ENCODE measurements at places on chromosomes 1 and 21.

DNA sequence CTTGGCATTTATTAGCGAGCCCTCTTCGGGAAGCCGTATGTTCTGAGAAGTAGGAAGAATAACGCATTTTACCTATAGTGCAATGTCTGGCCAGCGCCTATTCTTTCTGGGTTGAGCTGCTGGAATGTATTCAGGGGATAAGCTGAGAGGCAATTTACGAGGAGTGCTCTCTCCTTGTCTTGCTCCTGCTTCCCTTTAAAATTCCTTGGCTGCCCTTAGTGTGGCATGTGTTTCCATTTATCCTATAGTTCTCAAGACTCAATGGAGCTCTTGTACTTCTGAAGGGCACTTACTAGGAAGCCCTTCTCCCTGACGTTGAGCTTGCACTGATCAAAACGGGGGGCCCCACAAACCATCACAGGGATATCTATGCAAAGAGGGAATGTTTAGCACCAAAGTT is 364.6 kb downstream of the DISC1 start:
- DNase-seq = no peak

DNA sequence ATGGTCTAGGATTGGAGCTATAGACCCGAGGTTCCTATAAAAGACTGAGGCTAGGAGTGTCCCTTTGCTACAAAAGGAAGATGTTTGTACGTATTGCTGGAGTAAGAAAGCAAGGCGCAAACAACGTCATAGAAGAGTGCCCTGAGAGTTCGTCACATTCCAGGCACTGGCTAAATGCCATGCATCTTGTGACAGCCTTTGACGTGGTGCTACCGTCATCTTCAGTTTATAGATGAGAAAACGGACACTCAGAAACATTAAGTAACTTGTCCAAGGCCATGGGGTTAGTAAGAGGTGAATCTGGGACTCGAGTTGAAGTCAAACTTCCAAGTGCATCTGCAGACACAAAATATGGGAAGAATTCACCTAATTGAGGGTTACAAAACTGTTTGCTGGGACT is 104.2 kb upstream of the SLC45A1 start:
- DNase-seq = no peak

DNA sequence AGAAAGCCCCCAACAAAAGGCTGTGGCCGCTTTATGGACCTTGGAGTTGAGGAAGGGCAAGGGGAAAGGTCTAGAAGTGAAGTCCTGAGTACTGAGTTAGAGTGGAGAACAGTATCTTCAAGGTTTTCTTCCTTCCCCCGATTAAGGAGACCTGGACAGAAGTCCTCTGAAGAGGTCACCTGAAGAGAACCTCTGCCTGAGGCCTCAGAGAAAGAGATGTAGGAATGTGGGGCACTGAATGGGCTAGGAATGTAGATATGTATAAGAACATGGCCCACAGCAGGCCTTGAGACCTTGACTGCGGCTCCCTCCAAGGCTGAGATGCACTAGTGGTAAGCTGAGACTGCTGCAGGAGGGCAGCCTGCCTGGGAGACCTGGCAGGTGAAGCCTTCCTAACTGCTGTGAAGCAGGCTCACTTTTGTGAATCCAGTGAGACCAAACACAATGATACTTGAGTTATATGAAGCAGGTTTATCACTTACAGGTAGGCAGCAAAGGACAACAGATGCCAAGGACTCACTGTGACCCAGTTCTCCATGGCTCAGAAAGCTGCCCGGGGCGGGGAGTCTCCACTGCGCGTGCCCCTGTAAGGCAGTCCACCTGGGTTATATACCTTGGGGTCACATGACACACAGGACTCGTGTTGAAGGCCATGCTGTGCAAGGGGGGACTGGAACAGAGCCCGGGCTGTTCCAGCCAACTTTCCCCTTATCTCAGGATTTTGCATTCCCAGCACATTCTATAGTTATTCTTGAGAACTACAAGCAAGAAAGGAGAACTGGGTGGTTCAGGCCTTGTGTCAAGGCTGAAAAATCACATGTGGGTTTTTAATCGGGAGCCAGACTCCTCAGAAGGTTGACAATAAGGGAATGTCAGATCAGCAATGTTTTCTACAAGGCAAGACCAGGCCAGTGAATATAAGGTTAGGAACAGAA is 78.8 kb upstream of the PPM1J start:
- no peak for DNase-seq

GRCh38 chr1:232872738-232873137 is 67.5 kb downstream of the MAP10 start:
- no peak for DNase-seq

DNA sequence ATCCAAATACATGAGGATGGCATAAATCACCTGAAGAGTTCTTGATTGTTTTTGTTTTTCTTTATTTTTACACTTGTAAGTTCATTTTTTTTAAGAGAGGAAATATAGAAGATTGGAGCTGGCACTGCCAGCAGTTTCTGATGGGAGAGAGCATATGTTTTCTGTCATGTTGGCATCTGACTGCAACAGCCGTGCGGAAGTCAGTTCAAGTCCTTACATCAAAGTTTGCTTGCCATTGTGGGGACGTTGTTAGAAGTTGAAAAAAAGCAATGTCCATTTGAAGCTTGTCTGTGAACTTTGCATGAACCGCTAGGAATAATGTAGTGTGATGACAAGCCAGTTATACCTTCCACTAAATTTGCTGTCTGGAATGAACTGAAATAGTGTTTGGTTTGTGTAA is 126.5 kb upstream of the USH2A start:
- DNase-seq = no peak

- DNase-seq = no peak
These were observed 16.8 kb downstream of the CCDC190 start for GRCh38 chr1:162844153-162844552.

All from type B pancreatic cell (in vitro differentiated cells).